CD4-positive, alpha-beta T cell treated with Interleukin-4 for 1 hour (primary cell): ENCODE measurements at places on chromosomes 7 and 10.

GRCh38 chr7:128940494-128941322, 3.0 kb downstream of the IRF5 start:
- peak; percentile 22 for DNase-seq

DNA sequence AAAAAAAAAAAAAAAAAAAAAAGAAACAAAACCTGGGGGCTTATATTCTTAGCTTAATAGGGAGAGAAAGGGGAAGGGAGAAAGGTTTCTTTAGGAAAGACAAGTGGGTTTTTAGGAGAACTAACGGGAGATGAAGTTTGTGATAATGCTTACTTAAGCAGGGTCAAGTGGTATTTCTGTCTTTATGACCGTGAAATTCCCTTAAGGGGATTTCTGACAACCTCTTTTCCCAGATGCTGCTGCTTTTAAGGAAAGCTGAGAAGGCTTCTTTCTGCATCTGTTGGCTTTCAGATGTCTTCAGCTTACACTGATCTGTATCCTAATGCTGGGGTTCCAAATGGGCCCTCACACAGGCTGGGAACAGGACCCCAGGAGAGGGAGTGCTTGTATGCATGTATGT, 42.6 kb downstream of the ADAMTS14 start:
- DNase-seq, result no peak

DNA sequence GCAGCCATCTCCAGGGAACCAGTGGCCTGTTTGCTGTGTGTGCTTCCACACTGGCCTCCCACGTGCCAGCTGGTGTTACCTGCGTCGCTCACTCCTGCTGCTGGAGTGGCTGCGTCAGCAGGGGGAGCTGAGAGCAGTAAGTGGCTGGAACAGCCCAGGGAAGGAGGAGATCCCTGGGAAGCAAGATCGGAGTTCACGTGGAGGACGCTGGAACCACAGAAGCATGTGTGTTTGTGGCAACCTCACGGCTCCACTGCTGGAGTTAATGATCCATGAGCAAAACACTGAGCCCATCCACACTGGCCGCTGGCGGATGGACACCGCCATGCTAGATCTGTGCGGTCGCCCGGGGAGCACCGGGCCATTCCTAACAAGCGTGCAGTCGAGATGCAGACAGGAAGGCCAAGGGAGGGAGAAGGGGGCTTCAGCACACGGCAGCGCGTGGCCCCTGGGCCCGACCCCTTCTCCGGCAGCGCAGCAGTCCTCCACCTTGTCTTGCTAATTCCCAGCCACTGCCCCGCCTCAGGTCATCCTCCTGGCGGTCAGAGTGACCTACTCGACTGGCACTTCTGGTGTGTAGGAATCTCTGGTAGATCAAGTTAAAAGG, 68.5 kb upstream of the EEPD1 start:
- DNase-seq, result no peak

GRCh38 chr7:55113760-55114540, 95.1 kb downstream of the EGFR start:
- no peak for DNase-seq

DNA sequence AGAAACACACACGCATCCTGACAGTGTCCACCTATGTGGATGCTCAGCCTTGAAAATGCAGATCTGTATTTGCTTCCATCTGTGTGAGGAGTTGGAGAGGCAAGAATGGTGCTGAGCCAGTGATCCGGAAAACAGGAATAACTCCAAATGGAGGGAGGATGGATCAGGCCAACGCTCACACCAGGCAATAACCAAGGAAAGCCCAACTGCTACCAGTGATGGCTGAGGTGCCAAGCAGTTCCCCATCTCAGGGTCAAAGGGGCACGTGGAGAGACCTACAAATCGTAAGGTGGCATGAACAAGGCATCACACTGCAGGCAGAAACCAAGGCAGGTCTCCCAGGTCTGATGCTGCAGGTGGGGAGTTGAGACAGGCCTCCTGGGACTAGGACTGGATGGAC, 153.6 kb downstream of the ADAM12 start:
- DNase-seq, result no peak

- no peak for DNase-seq
Observed at GRCh38 chr7:40341836-40342235, 207.0 kb downstream of the SUGCT start.
